ENCODE measurements at places on chromosomes 1 and 21. TPM values are rescaled to one million over a fixed set of nuclear protein-coding genes. Genes with fewer than 3 reads are reported as not detected.

DNA sequence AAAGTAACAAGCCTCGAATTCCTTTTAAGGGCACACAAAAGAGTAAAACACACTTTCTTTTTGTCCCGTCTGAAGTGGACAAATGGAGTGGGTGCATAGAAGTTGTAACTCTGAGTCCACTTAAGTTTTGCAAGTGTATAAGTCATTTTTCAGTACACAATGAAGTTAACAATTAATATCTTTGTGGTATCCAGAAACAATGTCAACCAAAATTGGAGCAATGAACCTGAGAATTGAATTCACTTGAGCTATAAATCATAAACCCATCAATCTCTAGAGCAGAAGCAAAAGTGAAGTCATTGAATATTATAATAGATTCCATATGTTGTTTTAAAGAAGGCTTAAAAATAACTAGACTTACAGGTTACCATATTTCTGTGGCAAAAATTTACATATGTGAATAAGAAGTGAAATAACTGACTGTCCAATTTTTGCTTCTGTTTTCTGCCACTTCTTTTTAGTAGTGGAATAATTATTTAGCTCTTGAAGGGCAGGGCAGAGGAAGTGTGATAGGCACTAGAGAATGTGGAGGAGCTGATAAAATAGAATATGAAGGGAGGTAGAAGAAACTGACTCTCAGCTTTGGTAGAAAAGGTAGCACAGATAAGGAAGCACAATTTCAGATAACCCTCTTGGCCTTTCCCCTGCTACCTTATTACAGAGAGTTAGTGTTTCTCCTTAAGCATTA, 73.9 kb upstream of the RGL1 start:
- no peak for DNase-seq

- DNase-seq: no peak
Measured at GRCh38 chr21:15686506-15686905, 43.3 kb upstream of the USP25 start.

The XCL2 gene
- total RNA-seq: not detected

The CTSE gene
- 0.54 TPM for total RNA-seq

The C1orf94 gene
- not detected for total RNA-seq

The SPSB1 gene
- 32.9 TPM for total RNA-seq

All from Caki2 (cell line).